ENCODE measurements at places on chromosomes 2 and 18. TPM values are rescaled to one million over a fixed set of nuclear protein-coding genes. Genes with fewer than 3 reads are reported as not detected.

Gene ANKRD30BL
- total RNA-seq = not detected

Gene NGEF
- 4.2 TPM for total RNA-seq

Gene RNF152
- total RNA-seq = 0.58 TPM

Gene TNFRSF11A
- 4.2 TPM for total RNA-seq

Gene DCC
- not detected for total RNA-seq

Gene TGIF1
- 165 TPM for total RNA-seq
